ENCODE measurements at places on chromosomes 7 and 10.

DNA sequence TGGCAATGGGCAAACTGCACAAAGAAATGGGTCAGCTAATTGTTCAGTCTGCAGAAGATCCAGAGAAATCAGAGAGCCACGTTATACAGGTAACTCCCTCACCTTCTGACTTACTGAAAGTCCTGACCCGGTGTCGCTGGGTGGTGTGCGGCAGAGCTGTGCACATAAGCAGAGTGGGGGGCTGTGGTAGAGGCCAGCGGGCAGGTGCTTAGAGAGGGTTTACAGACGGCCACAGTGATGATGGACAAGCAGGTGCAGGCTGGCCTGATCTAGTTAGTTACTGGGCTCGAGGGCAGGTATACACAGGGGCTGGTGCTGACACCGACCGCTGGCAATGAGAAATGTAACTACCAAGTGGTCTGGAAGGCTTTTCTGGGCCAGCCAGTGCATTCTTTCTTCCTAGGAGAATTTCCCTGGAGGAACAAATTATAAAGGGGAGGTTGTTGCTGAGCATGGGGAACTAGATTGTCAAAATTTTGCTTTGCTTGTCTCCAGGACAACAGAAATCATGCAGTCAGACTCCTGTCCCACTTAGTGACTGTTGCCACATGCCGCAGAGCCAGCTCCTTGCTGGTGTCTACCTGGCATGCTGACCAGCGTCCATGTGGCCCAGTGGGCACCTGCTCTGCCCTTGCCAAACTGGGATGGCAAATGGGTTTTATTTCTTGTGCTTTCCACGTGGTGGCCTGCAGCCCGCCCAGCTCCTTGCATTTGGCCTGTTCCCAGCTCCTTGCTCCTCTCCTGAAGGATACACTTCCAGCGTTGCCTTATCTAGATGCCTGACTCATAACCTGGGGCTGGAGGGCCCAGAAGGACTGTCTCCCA is 28.8 kb downstream of the DENND10 start:
- DNase-seq = no peak

DNA sequence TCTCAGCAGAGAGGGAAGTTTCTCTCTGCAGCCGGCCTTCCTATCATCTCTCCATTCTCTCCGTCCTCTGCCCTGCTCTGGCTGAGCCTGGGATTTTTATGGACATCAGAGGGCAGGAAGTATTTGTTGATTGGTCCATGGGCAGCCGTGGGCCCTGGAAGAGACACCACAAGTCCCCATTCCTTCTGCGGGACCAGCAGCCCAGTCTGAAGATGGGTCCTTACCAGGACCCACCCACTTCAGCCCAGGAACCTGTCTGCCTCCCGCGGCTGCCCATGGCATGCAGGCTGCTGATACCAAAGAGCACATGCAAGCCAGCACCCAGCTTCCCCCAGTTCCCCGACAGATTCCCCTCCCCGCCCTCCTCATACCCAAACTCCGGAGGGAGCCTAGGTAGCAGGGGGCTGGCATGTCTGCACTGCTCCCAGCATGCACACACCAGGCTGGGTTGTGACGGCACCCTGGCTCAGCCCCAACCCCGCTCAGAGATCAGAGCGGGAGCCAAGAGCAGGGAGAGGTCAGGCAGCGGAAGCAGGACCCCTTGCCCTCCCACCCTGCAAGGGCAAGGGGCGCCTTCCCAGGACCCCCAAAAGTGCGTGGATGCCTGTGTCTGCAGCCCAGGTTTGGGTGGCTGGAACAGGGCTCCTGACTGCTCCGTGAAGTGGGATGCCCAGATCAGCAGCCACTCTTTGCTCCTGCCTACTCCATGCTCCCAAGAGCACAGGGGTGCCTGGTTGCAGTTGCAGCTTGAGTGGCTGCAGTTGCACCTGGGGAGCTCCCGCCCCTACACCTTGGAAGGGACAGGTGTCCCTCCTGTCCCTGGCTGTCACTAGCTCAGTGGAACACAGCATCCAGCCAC is 538.6 kb upstream of the POT1 start:
- DNase-seq = no peak

DNA sequence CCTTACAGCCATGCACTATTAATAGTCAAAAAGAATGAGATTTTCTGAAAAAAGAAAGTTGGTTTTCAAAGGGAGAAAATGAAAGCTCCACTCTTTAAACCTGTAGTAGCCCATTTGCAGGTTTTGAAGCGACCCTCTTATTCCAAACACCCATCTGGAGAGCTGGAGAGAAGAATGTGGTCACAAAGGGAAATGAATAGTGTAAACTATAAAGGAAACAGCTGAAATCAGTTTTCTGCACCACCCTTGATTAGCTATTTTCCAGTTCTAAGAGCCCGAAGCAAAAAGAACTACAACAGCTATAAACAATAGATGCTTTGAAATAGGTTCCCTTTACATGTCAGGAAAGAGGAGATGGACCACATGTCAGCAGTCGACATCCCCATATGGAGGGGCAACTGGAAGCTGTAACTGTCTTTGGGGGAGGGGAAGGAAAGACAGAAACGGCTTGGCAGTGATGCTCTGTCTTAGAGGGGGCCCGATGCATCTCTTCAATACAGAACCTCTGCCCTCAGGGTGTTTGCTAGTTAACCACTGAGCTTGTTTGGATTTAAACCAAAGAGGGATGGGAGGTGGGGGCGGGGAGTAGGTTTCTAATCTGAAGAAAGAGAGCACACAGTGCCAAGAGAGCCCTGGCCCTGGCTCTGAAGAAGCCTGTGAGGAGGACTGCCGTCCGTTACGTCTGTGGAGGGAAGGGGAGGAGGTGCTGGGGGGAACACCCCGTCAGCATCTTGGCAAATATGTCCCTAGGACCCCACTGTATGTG is 55.3 kb downstream of the CPVL start:
- DNase-seq = no peak

GRCh38 chr10:29976134-29976533 is 83.3 kb downstream of the JCAD start:
- no peak for DNase-seq

DNA sequence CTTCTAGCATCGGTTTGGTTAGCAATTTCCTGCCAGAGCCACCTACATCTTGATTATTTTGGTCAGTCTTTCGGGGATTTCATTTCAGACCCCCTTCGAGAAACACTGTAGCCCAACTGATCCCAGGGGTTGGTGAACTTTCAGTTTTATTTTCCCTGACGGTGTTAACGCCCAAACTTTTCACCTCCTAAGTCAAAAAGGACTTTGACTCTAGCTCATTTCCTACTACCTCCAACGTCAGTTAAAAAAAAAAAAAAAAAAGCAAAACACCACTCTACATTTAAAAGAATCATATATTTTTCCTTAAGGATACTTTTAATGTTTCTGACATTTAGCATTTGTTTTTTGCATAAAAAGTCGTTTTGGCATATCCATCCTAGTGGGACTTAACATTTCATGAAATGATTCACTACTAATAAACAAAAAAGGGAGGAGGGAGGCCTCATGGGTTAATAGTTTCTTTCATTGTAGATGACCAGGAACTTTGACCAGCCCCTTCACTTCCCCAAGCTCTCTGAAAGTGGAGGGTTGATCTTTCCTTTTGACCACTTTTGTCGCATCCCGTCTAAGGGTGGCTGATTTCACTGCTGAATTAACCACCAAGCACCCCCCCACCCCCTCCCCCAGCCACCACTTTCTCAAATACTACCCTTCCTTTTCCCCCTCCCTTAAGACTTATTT is 764 bp upstream of the TCF7L2 start:
- peak; percentile 30 for DNase-seq

DNA sequence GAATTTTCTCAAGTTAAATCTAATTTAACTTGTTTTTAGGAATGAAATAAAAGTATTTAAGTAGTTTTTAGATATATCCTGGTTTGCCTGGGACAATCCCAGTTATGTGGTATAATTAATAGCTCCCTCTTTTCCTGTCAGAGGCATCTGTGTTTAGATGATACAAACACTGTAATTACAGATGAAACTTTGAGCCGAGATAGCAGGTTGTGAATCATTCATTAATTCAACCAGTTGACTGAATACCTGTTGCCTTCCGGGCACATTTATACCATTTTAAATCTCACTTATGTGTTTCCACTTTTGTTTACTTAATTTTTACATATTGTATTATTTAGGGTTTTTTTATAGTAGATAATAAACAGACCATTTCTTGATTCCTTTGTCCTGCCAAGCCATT is 82.1 kb upstream of the GATA3 start:
- no peak for DNase-seq

DNA sequence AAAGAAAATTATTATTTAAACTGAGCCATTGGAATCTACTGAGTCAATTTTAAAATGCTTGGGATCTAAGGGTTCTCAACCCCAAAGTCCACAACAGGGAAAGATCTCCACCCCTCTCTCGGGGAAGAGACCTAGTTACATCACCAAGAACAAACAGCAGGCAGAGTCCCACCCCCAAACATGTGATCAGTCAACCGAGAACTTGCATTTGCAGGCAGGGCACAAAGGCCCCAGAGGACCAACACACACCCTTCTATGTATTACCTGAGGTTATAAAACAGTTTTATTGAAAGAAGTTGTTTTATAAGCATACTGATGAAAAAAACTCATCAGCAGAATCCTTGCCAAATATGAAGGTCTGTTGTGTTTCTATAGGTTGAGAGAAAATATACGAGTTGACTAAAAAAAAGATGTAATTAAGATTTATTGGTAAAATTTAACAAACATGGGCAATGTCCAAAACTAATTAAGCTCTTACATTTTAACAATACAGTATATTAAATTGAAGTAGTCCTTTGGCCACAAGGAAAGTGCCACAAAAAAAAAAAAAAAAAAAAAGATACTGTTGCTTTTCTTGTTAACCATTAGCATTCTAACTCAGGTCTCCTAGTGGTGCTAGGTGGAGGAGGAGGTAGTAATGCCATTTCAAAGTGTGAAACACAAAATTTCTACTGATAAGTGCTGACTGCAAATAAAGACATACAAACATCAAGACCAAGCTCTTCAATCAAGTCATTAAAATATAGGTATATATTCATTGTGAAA is 975 bp upstream of the USP54 start:
- DNase-seq = peak; percentile 37

GRCh38 chr10:123450956-123451605 is 215.1 kb upstream of the GPR26 start:
- DNase-seq = no peak

DNA sequence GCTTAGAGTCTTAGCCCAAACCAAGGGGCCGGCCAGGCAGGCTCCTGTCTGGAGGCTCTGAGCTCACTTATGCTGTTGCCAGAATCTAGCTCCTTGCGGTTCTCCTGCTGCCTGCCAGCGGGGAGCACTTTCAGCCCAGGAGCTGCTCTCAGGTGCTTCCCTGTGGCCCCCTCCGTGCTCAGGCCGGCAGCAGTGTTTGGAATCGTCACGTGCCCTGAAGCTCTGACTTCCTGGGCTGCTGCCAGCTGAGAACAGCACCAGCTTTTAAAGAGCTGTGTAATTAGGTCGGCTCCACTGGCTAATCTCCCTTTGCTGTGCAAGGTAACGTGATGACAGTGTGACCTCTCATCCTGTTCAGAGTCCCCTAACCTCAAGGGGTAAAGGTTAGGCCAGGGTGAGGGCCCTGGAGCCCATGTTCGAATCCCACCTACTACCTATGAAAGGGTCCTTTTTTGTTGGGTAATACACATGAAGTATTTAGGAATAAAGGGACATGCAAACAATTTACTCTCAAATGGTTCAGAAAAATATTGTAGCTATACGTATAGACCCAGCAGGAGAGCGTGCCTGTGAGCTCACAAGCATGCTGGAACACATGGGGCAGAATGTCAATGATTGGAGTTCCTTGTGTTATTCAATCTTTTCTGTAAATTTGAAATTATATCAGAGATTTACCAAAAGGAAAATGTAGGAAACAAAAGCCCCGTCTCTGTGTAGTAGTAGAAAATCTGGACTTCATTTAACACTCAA is 16.6 kb downstream of the ZNF862 start:
- DNase-seq = no peak
